ENCODE measurements at places on chromosomes 2 and 18.

- DNase-seq = no peak
Measured at GRCh38 chr2:6392966-6393365, 472.7 kb downstream of the CMPK2 start.

GRCh38 chr2:69578198-69578540, 65.4 kb downstream of the AAK1 start:
- no peak for DNase-seq

- DNase-seq = no peak
Measured at GRCh38 chr2:55109219-55109891, 59.1 kb upstream of the RTN4 start.

DNA sequence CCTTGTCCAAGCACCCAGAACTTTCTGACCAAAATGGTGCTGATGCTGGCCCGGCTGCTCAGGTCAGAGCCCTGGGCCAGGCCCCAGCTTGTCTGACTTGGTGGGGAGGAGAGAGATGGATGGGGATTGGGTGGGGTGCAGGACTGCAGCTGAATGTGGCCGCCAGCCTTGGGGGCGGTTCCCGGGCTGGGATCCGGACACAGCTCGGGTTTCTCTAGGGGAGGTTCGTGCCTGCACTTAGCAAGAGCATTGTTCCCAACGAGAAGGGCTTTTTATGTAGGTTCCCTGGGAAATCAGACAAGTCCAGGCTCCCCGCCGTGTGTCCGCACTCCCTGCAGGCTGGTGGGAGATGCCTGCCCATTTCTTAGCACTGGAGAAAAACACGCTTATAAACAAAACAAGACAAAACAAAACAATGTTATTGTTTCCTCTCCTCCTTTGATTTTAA, 50.5 kb upstream of the HS6ST1 start:
- no peak for DNase-seq

DNA sequence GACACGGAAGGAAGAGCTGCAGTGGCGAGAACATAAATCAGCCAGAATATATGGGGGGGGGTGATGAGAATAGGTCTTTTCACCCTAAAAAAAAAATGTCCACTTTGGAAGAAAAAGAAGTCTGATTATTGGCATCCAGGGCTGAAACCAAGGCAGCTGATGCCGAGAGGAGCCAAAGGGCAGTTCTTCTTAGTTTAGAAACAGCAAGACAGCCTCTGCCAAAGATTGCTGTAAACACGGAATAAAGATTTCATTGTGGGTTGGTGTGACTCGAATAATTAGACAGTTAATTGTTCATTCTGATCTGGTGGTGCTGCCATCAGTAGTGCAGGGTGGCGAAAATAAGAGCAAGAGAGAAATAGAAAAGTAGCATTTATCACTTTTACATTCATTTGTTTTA, 3.5 kb downstream of the CDH20 start:
- DNase-seq = no peak

Measured in right lobe of liver (tissue), 6 donors.